ENCODE measurements at places on chromosomes 12 and 14. TPM values are rescaled to one million over a fixed set of nuclear protein-coding genes. Genes with fewer than 3 reads are reported as not detected.

KSR2 gene
- not detected for total RNA-seq

GPR68 gene
- 0.19 TPM for total RNA-seq

SOAT2 gene
- total RNA-seq: not detected

PPP1CC gene
- total RNA-seq: 95.0 TPM

LBHD2 gene
- total RNA-seq: not detected

HAL gene
- 1.8 TPM for total RNA-seq

DNA sequence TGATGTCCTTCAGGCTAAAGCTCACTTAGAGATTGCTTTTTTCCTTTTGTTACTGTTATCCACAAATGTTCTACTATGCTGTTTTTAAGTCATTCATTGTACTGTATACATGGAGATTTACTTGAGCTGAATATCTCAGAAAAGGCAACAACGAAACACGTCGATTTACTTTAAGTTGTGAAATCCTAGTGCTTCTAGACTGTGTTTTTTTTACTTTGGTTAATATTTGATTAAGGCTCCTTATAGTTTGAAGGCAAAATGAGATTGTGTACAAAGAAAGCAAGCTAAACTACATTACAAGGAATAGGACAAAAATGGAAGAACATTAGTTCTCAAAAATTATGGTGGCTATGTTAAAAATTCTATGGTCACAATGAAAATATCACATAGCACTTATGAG is 114.5 kb downstream of the SLC35F4 start:
- no peak for DNase-seq

DNA sequence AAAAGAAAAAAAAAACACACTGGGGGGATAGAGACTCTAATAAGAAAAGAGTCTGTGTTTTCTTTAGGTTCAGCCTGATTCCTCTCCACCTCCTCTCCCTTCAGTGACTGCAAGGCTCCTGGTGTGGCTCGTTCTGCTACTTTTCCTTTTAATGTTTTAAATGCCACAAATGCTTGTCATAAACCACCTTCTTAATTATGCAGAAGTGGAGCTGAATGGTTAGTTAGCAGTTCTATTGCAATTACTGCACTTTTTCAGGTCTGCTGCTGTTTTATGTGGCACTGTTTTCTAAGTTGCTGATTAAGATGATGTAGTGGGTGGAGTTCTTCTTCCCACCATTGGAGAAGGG is 878.1 kb downstream of the DIO2 start:
- DNase-seq: no peak

DNA sequence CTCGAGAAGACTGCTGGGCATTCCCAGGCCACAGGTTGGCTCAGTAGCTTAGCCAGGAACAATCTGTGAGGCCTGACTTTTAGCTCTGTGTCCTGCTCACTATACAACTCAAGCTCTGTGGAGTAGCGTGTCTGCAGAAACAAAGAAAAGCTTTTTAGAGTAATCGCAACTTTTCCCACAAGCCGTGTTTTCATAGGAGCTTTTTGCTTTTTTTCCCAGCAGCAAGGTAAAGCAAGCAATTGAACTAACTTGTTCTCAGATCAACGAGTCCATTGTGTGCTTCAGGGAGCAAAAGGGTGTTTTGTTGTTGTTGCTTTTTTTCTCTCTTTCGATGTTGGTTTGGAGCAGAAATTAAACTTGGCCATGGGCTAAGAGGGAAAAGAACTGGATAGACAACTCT is 97.3 kb upstream of the BCL2L14 start:
- no peak for DNase-seq

DNA sequence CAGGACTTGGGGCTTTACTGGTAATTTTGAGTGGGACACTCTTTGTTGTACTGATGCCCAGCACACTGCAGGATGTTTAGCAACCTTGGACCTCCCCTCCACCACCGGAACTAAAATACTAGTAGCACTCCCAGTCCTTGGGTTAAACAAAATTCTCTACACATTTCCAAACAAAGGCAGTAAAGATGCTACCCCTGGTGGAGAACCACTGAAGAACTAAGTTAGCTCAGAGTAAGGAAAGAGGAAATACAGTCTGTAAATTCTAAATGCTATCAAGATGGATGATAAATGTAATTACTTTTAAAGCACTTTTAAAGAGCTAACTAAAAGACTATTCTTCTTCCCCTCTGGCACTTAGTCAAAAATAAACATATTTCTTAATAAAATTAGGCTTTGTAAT is 64.1 kb downstream of the LRP6 start:
- no peak for DNase-seq

- no peak for DNase-seq
These were observed 27.3 kb upstream of the HELB start for GRCh38 chr12:66275040-66275439.

GRCh38 chr12:53523131-53523530 is 15.8 kb upstream of the NPFF start:
- DNase-seq: no peak

GRCh38 chr14:64663174-64663573 is 41.0 kb upstream of the PLEKHG3 start:
- no peak for DNase-seq

GRCh38 chr12:93453633-93454032 is 11.9 kb upstream of the UBE2N start:
- DNase-seq: no peak

GRCh38 chr14:91078095-91078737 is 17.8 kb upstream of the RPS6KA5 start:
- DNase-seq: no peak

- no peak for DNase-seq
These were observed 44.3 kb downstream of the GALNT9 start for GRCh38 chr12:132284827-132285741.

- DNase-seq: no peak
These were observed 13.6 kb downstream of the VEZT start for GRCh38 chr12:95231190-95231589.

DNA sequence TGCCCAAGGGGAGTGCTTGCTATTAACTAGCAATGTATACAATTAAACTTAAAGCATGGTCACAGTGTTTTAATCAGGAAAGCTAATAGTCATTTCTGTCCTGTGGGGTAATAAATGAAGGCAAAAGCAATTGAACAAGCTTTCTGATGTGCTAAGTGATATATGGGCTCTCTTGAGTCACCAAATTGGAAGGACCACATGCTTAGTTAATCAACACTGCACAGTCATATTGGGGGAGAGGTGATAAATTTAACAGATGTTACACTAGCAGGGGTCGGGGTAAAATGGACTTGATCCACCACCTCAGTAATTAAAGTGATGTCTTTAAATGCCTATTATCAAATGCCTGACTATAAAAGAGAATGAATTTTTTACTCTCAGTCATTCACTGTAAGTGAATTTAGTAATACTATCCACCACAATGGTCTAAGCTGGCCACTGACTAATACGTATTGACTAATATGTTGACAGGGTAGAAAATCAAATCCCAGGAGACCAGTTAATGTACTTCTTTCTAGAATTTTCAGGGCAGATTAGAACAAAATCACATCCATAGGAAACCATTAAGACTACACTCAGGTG is 736.3 kb downstream of the RPS29 start:
- no peak for DNase-seq

GRCh38 chr12:124216966-124217365 is 77.9 kb upstream of the RFLNA start:
- DNase-seq: no peak

GRCh38 chr12:91562476-91562875 is 379.9 kb upstream of the DCN start:
- DNase-seq: no peak

DNA sequence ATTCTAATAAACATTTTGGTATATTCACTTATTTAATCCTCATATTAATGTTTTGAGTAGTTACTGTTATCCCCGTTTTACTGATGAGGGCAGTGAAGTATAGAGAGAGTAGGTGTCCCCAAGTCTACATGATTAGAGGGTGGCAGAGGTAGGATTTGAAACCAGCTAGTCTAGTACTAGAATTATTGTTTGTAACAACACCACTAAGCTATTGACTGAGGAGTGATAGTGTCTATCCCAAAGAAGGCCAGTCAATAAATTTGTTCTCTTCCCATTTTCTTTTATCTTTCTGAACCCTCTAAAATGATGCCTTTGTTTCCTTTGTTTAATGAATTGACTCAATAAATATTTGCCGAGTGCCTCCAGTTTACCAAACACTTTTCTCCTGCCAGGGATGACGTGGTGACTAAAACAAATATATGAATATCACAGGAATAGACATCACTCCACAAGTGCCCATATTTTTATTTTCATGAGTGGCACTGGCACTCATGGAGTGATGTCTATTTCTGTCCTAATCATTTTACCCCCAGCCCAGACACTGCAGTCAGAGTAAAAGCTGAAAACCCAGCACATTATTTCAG is 247.5 kb downstream of the SLC16A7 start:
- no peak for DNase-seq
